ENCODE measurements at places on chromosomes 4 and X.
A peak's percentile ranks its signal among the peaks of the same experiment; 100 is the strongest.

DNA sequence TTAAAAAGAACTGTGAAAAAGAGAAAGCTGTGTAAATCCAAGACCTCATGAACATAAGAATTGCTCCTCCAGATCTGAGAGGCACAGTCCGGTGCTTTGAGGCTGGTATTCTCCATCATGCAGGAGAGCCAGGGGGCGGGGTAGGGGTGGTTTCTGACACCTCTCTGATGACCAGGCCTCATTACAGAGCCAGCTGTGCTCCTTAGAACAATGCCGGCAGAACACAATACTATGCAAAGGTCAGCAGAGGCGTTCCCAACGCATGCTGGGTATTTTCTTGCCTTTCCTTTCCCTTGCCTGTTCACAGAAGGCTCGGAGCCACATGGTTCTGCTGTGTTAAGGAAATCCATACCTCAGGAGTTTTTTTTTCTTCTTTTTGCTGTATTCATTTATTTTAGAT, 91.2 kb upstream of the SOD3 start:
- DNase-seq = no peak

GRCh38 chr4:186039697-186040096, 29.3 kb upstream of the TLR3 start:
- DNase-seq = no peak

GRCh38 chr4:145879598-145879997, 59.0 kb downstream of the ZNF827 start:
- DNase-seq = no peak

GRCh38 chr4:89158884-89159503, 47.7 kb downstream of the TIGD2 start:
- no peak for DNase-seq

- no peak for DNase-seq
Observed at GRCh38 chr4:72665171-72665968, 96.3 kb upstream of the ADAMTS3 start.

- no peak for DNase-seq
Observed at GRCh38 chr4:151107063-151107462, 7.6 kb downstream of the RPS3A start.

DNA sequence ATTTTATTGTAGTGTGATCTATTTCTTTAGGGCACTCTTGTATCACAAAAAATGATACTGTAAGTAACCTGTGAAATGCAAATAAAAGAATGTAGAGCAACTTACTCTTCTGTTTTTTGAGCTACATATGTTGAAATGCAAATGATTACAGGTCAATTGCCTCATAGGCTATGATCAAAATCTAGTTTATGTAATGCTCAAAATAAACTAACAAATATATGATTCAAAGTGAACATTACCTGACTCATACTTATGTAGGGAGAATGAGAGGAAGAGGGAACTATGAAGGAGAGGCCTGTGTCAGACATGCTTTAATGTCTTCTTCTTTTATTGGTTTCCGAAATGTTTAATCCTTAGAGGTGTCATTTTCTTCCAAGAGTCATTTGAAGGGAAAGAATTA, 5.0 kb upstream of the RPS6KA3 start:
- no peak for DNase-seq

DNA sequence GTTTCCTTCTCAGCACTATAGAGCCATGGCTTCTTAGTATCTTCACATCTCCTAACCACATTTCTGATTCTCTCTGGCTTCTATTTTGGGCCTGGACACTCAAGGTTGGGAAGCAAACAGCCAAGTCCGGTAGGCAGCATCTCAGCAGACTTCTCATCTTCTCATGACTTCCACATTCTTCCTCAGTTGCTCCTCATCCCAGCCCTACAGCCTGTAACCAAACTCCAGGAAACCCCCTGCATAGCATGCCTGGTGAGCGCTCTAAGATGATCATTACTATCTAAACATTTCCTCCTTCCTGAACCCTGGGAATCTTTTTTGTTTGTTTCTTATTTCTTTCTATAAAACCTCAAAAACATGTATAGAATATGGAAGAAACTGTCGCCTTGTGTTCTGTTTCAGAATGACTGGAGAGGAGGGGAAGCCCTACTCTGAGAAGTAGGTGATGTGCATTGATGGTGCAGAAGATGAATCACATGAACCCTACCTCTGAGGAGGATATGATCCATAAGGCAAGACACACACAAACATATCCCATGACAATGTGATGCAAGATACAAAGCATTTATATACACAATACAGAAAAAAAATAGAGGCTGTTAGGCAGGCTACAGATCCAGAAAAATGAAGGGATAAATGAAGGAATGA, 219.8 kb upstream of the GYPA start:
- no peak for DNase-seq

DNA sequence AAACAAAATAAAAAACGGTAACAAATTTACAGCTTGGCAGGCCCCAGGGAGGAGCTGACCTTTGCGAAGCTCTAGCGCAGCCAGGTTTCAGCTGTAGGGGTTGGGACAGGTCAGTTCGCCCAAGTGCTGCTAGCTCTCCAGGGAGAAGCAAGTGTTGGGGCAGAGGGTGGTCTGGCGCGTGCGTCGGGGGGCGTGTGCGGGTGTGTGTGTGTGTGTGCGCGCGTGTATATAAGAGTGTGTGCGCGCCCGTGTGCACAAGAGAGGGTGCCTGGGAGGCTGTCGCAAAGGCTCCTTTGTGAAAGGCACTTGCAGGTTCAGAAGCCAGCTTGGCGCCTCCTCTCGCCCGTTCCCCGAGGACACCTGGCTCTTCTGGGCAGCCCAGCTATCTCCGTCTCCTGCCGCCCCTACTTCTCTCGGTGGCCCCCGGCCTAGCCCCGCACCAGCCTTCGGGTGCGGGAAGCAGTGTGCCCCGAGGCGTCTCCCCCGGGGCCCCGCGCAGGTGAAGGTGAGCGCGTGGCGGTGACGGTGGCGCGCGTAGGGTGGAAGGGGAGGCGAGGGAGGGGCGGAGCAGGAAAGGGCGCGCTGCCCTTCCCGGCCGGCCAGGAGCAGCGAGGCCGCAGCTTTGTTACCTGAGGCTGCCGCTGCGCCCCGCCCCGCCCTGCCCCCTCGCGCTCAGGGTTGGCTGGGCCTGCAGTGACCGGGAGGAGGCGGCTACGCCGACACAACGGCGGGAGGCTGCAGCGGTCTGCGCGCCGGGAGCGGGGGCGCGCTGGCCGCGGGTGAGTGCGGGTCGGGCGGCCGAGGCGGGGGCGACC, at the start of gene FHDC1:
Gene FHDC1 (plus strand): TSS at position 693 of the 815 bp plus-strand sequence. CDS start 6,735 bp downstream, outside the sequence.
- DNase-seq = no peak

- DNase-seq = no peak
Observed at GRCh38 chr4:169649545-169650226, 29.3 kb downstream of the CLCN3 start.

GRCh38 chr4:108029016-108029720, 39.5 kb downstream of the HADH start:
- DNase-seq = peak; percentile 68

DNA sequence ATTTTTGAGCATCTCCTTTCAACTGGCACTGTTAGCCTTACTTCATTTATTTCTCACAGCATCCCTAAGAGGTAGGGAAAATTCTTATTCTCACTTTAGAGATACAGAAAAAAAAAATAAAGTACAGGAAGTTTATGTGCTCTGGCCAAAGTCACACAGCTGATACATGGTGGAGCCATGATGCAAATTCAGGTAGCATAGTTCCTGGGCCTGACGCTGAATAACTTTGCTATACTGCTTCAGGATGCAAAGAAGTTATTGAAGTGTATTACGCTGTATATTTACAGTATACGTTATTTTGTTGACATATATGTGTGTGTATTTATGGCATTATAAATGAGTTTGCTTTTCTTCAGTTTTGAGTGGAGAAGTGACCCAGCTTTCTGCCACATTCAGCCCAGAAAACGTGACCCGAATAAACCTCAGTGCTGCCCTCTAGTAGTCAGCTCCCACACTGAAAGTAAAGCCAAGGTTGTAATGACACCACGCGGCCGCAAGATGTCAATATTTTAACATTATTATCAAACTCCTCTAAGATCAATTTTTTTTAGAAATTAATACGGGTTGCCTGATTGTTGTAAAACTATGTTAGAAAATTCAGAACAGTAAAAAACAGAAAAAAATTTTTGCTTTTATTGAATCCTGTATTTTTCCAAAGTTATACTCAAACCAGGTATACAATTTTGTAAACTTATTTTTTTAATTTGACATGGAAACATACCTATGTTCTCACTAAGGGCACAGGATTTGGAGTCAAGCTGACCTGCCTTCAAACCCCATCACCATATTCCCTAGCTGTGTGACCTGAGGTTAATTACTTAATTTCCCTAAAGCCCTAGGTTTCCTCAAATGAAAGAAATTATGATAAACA, 3.8 kb upstream of the GUCY2F start:
- DNase-seq = peak; percentile 47

- DNase-seq = no peak
Observed at GRCh38 chrX:131747173-131747572, 203.3 kb downstream of the OR13H1 start.

Measured in activated naive CD4-positive, alpha-beta T cell treated with anti-CD3 and anti-CD28 coated beads, Interleukin-2, amount 50 U/mL, for 16 hours (primary cell).